ENCODE measurements at places on chromosomes 2 and 18. TPM values are rescaled to one million over a fixed set of nuclear protein-coding genes. Genes with fewer than 3 reads are reported as not detected.

- peaks cover 49% of the 10 kb centered on the region for H3K4me1 ChIP-seq
- no peaks in the 10 kb centered on the region for H3K36me3 ChIP-seq
- H3K27me3 ChIP-seq = no peaks in the 10 kb centered on the region
- no peak overlapping the region for H3K27ac ChIP-seq
- DNase-seq = peak; percentile 39
- no peak overlapping the region for H3K4me3 ChIP-seq
These were observed 102.6 kb upstream of the LPIN2 start for GRCh38 chr18:3115447-3116030.

DNA sequence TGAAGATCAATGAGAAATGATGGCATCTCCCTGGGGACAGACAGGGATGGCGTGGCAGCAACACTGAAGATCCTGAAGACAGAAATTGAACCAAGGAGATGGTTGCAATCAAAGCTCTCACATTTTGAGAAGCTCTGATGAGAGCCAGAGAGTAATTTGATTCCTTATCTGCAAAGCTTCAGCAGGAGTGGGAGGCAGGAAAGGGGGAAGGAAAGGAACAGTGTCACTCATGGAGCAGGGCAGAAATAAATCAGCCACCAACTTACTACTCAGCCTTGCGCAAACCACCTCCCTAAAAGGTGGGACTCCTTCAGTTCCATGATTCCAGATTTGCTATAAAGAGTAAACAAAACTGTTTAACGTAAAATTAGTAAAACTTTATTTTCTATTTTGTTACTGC, 119.2 kb downstream of the CACNB4 start:
- no peak overlapping the region for H3K4me3 ChIP-seq
- H3K4me1 ChIP-seq = no peaks in the 10 kb centered on the region
- DNase-seq = no peak
- H3K27ac ChIP-seq = no peak overlapping the region
- H3K36me3 ChIP-seq = no peaks in the 10 kb centered on the region

DNA sequence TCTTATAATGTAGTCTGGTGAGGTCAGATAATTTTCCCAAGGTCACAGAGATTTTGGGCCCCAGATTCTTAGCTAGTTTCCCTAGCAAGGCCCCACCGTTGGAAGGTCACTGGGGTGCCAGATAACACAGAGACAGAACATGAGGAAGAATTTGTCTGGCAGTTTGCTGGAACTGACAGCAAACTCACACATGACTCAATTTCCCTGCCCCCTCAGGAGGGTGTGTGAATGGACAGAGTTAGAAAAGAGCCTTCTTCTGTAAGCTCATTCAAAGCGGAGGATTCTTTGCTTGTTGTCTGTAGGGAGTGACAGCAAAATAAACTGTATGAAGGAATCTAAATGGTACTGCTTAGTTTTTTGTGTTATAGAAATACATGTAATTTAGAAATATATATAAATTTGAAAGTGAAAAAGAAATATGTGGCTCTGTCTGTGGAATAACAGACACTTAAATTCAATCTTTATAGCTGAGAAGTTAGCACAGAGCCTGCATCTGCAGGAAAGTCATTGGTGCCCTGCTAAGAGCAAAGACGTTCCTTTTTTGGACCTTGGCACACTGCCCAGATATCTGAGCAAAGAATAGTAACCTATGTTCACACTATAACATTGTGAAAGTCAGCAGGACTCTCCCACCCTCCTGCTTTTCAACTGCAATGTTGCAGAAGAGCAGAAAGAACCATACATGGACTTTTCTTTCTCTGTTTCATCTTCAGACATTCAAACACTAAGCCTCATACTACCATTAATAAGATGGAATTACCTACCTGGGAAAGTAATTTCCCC, 2.1 kb downstream of the MDH1 start:
- H3K4me1 ChIP-seq = peaks cover 29% of the 10 kb centered on the region
- H3K27me3 ChIP-seq = no peaks in the 10 kb centered on the region
- H3K4me3 ChIP-seq = peak overlapping the region; percentile 82
- no peak for DNase-seq
- H3K36me3 ChIP-seq = peaks cover 19% of the 10 kb centered on the region

- peak overlapping the region; percentile 48 for H3K27ac ChIP-seq
- DNase-seq = peak; percentile 70
- H3K4me1 ChIP-seq = peaks cover 15% of the 10 kb centered on the region
- peaks cover 8% of the 10 kb centered on the region for H3K27me3 ChIP-seq
- peak overlapping the region; percentile 56 for H3K4me3 ChIP-seq
These were observed 18.1 kb downstream of the ZNF516 start for GRCh38 chr18:76476665-76477561.

- DNase-seq = peak; percentile 8
- no peaks in the 10 kb centered on the region for H3K36me3 ChIP-seq
- H3K4me3 ChIP-seq = no peak overlapping the region
- H3K27me3 ChIP-seq = no peaks in the 10 kb centered on the region
These were observed 335.9 kb upstream of the NT5C1B start for GRCh38 chr2:18925296-18925695.

RESP18 gene
- not detected for total RNA-seq

DNA sequence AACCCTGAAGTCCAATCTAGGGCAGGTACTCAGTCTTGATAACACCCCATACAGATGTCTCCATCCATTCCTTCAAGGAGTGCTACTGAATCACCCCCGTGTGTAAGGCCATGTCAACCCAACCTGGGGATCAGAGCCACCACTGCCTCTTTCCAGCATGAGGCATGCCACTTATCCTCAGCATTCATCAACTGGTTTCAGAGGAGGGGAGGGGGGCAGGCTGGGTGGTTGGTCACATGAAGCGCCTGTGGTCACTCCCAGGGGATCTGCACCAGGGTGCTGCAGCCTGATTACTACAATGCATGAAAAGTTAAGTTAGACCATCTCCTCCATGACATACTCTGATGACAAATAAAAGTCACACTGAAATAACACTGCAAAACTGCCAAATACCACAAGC, 65.0 kb downstream of the UXS1 start:
- H3K27ac ChIP-seq = no peak overlapping the region
- H3K27me3 ChIP-seq = no peaks in the 10 kb centered on the region
- no peak for DNase-seq
- H3K4me3 ChIP-seq = no peak overlapping the region
- H3K4me1 ChIP-seq = peaks cover 10% of the 10 kb centered on the region
- peaks cover 7% of the 10 kb centered on the region for H3K36me3 ChIP-seq

DNA sequence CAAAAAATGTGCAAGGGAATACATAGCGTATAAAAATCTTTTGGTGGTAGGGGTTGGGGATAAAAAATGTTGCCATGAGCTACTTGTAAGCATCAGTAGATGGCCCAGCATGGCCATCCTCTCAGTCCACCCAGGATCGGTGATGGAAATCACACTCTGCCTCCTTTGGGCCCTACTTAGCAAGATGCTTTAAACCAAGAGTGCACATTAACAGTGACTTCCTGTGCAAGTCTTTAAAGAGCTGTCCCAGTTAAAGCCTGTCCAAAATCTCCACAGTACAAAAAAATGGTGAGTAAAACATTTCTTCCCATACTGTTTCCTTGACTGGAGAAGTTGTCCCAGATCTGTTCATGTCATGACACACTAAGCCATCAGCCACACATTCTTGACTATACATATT, 18.0 kb downstream of the ANKRD44 start:
- no peaks in the 10 kb centered on the region for H3K27me3 ChIP-seq
- no peak for DNase-seq
- no peak overlapping the region for H3K27ac ChIP-seq
- H3K4me3 ChIP-seq = no peak overlapping the region
- H3K36me3 ChIP-seq = no peaks in the 10 kb centered on the region

DNA sequence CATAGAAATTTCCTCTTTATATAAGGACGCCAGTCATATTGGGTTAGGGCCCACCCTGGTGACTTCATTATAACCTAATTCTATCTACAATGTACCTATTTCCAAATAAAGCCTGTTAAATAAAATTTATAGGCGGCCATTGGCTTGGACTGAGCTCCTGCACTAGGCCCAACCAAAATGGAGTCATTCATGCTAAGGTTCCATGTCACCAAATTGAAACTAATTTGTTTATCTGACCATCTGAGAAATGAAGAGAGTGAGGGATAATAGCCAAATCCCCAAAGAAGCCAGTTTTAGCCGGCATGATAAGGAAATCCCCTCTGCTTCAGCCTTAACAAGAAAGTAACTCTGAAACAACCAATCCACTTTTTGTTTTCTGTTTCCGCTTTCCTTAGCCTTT, 7.2 kb upstream of the DYM start:
- no peak overlapping the region for H3K4me3 ChIP-seq
- no peak overlapping the region for H3K27ac ChIP-seq
- no peaks in the 10 kb centered on the region for H3K4me1 ChIP-seq
- no peaks in the 10 kb centered on the region for H3K36me3 ChIP-seq

GRCh38 chr18:8029061-8029460, 461.9 kb downstream of the PTPRM start:
- DNase-seq = no peak
- H3K27me3 ChIP-seq = no peaks in the 10 kb centered on the region
- H3K4me1 ChIP-seq = no peaks in the 10 kb centered on the region
- H3K4me3 ChIP-seq = no peak overlapping the region

- DNase-seq = no peak
- no peaks in the 10 kb centered on the region for H3K4me1 ChIP-seq
- no peaks in the 10 kb centered on the region for H3K27me3 ChIP-seq
These were observed 26.8 kb downstream of the YES1 start for GRCh38 chr18:785242-785641.

DNA sequence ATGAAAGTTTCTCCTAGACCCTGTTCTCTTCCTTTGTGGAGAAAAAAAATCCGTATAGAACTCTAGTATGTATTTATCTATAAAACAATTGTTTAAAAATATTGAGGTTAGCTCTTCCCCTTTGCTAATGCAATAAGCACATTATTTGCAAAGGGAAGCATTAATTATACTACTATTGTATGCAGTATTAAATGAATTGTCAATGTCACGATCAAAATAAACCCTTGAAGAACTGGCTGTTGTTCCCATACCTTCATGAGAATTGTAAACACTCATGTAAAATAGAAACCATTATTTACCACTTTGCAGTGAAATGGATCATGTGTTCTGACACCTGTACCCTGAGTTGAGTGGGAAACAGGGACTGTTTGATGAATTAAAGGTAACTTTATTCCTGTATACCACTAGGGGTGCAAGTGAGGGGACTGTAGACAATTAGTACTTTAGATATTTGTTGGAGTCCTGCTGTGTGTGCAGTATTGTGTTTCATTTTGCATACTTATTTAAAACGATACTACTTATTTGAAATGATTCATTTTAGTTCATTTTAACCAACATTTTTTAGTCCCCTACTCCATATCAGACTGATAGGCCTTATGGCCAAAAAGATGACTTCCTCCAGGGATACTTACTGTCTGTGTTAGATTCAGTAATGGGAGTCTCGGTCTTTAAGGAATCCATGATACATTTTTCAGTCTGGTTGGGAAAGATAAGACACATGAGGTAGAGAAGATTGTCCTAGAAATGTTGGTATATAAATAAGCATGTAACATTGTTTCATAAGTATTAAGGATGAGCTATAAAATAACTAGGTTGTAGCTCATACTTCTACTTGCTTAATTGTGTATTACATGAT, 7.9 kb downstream of the PKP4 start:
- H3K4me1 ChIP-seq = peaks cover 17% of the 10 kb centered on the region
- H3K27me3 ChIP-seq = no peaks in the 10 kb centered on the region
- peaks cover 6% of the 10 kb centered on the region for H3K36me3 ChIP-seq
- no peak overlapping the region for H3K27ac ChIP-seq
- H3K4me3 ChIP-seq = no peak overlapping the region

PRSS56 gene
- total RNA-seq = not detected

GRCh38 chr2:47359375-47359868, 43.5 kb upstream of the MSH2 start:
- H3K4me3 ChIP-seq = no peak overlapping the region
- no peaks in the 10 kb centered on the region for H3K36me3 ChIP-seq
- H3K27ac ChIP-seq = no peak overlapping the region
- no peak for DNase-seq

GRCh38 chr2:71212336-71212735, 14.6 kb downstream of the PAIP2B start:
- H3K4me3 ChIP-seq = no peak overlapping the region
- no peak overlapping the region for H3K27ac ChIP-seq
- DNase-seq = no peak
- H3K36me3 ChIP-seq = no peaks in the 10 kb centered on the region

DNA sequence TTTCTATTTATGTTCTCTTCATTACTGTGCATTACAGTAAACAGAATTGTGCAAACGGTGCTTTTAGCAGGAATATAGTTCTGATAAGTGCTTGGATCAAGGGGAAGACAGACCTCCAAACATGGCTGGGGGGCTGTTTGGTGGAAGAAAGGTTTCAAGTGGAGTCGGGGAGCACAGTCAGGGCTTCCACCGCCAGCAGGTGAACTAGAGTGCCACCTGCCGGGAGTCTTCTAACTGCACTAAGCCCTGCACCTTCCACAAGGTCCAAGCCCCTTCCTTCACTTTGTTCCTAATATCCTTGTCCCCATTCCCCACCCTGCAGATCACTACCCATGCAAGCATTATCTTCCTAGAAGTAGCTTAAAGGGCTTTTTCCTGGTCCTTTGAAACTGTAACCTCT, 11.1 kb downstream of the ONECUT2 start:
- H3K36me3 ChIP-seq = no peaks in the 10 kb centered on the region
- no peak overlapping the region for H3K4me3 ChIP-seq
- peak; percentile 55 for DNase-seq
- H3K27me3 ChIP-seq = no peaks in the 10 kb centered on the region
- H3K27ac ChIP-seq = no peak overlapping the region

DNA sequence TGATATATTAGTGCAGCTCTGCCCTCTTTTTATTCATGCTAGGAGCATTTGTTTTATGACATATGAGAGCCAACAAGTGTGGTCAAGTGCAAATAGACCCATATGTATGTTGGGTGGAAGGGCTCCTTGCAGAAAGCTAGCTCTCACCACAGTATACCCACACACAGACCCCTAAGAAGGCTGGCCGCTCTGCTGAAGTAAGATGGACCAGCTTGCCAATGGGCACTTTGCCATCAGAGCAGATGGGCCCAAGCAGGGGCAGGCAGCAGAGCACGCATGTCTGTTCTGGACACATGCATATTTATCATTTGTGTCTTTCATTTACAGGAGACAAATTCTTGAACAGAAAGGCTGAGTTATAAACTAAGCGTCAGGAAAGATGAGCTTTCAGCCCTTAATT, 187.5 kb upstream of the DTNA start:
- H3K27ac ChIP-seq = no peak overlapping the region
- no peaks in the 10 kb centered on the region for H3K27me3 ChIP-seq
- no peak overlapping the region for H3K4me3 ChIP-seq
- no peaks in the 10 kb centered on the region for H3K36me3 ChIP-seq
- DNase-seq = no peak
- no peaks in the 10 kb centered on the region for H3K4me1 ChIP-seq

GRCh38 chr2:1082456-1083205, 132.0 kb downstream of the SNTG2 start:
- peaks cover 49% of the 10 kb centered on the region for H3K27me3 ChIP-seq
- H3K27ac ChIP-seq = no peak overlapping the region
- no peaks in the 10 kb centered on the region for H3K36me3 ChIP-seq
- DNase-seq = no peak
- no peak overlapping the region for H3K4me3 ChIP-seq
- no peaks in the 10 kb centered on the region for H3K4me1 ChIP-seq

- H3K4me1 ChIP-seq = peaks cover 11% of the 10 kb centered on the region
- peak; percentile 63 for DNase-seq
- H3K27ac ChIP-seq = no peak overlapping the region
- no peaks in the 10 kb centered on the region for H3K27me3 ChIP-seq
- no peaks in the 10 kb centered on the region for H3K36me3 ChIP-seq
These were observed 327.1 kb upstream of the CDH2 start for GRCh38 chr18:28504066-28504465.
